NCI-H82 (cell line): ENCODE measurements at places on chromosomes 7 and 10.

DNA sequence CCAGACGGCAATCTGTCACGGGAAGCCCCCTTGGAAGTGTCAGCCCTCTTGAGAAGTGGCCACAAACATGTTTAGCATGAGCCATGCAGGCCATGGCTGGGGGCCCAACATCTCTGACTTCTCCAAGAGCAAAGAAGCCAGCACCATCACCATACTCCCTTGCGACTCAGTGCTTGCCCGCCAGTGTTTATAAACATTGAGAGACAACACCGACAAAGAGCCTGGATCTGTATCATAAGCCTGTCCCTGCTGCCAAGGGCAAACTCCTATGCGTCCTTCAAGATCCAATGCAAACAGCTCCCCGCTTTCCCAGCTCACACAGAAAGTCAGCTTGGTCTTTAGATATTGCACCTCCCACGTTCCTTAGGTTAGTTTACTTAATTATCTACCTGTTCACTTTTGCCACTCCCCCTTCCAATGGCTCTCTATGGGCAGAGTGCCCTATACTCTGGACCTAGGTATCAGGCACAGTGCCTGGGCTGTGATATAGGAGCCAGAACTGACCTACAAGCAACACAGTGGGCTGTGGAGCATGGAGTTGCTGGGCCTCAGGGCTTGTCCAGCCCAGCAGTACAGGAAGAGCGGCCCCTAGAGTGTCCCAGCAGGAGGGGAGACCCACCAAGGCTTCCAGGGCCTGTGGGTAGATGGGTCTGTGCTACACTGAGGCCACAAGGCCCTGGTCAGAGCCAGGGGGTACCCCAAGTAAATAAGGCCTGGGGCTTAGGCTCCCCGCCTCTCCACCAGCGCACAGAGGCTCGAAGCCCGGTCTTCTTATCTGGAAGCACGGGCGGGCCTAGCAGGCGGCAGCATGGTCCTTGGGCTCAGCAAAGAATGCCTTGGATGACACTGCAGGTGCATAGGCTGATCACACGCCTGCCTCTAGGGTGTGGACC lies 37.7 kb downstream of the CAMK2B start:
- no peak for DNase-seq

GRCh38 chr7:7002418-7003062 lies 176.5 kb upstream of the CCZ1B start:
- peak; percentile 63 for DNase-seq

DNA sequence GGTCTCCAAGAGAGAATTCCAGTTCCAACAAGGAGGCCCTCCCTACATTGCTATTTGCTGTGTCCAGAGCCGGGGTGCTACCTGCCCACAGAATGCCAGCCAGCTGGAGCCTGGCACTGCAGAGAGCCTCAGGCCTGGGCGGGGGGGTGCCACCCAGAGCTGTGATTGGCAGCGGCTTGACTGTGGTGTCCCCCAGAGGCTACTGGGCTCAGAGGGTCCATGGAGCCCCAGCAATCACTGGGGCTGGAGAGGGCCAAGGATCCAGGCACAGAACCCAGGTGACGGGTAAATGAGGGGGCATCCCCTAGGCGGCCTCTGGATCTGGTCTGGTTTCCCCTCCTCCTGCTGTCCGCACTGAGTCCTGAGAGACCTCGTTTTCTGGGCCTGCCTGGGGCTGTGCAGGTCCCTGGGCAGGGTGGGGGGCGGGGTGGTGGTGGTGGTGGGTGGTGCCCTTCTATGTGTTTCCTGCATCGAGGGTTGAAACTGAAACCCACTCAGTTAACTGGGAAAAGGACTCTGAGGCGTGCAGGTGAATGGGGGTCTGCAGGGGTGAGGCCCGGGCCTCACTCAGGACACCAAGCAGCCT lies 12.6 kb downstream of the DPYSL4 start:
- no peak for DNase-seq

GRCh38 chr7:93148727-93149126 lies 542 bp upstream of the SAMD9L start:
- DNase-seq: peak; percentile 38

DNA sequence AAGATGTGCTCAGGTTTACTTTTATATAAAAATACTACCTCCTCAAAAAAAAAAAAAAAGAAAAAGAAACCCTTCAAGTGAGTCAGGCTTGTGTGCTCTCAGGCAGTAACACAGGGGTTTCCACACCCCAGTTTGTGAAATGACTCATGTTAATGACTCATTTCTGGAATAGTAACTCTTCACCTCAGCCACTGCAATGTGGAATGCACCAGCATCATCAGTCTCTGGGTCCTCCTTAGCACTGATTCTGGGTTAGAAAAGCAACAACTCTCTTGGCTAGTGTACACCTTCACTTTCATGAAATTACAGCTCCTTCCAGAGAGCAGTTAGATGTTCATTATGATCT lies 110.6 kb downstream of the EMX2 start:
- DNase-seq: no peak

DNA sequence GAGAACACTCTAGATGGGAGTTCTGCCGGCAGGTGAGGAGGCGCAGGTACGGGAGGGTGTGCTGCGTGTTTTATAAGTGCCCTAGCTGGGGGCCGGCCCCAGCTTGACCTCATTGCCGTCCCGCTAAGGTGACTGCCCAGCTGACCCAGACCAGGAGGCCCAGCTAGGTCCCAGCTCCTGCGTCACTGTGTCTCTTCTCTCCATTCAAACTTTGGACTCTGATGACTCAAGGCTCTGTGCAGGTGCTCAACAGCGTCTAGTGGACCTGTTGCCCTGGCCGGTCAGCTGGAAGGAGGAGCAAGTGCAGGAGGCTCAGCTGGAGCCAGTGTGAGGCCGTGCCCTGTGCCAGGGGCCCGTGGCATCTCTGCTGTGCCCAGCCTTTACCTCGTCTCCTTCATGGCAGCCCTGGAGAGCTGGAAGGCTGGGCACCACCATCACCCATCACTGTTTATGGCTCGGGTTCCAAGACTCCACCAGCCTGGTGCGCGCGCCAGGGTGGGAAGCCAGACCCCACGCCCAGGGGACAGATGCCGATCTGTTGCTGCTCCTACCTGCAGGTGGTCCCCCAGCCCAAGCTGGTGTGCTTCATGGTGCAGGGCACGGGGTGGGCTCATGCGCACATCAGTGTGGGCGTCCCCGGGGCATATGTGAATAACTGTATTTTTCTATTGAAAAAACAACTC lies 14.6 kb downstream of the LHPP start:
- DNase-seq: no peak
